Airway epithelial cell (primary cell): ENCODE measurements at places on chromosomes 11 and 22. TPM values are rescaled to one million over a fixed set of nuclear protein-coding genes. Genes with fewer than 3 reads are reported as not detected.

Gene FOLR1
- total RNA-seq: 0.63 TPM in 1 of 2 replicates, not detected in the other

Gene IGSF9B
- 0.92 and 1.1 TPM in 2 replicates for total RNA-seq

Gene SPA17
- 16.2 and 19.5 TPM in 2 replicates for total RNA-seq

Gene SLC22A6
- total RNA-seq: not detected in 2 replicates

Gene IL10RA
- not detected in 2 replicates for total RNA-seq

Gene LINC01488
- not detected in 2 replicates for total RNA-seq

Gene OR56A5
- not detected in 2 replicates for total RNA-seq

Gene CYP2D6
- total RNA-seq: 0.28 TPM in 1 of 2 replicates, not detected in the other

Gene LRRC4C
- total RNA-seq: not detected in 2 replicates

Gene TRIM6
- total RNA-seq: 4.7 and 5.5 TPM in 2 replicates

Gene OR5B21
- not detected in 2 replicates for total RNA-seq

Gene FAM89B
- total RNA-seq: 34.2 and 40.8 TPM in 2 replicates

Gene CEP126
- 1.1 and 1.4 TPM in 2 replicates for total RNA-seq

Gene SMIM35
- not detected in 2 replicates for total RNA-seq

Gene TRIM48
- total RNA-seq: not detected in 2 replicates

Gene ARHGAP20
- not detected in 2 replicates for total RNA-seq

Gene FBLN1
- total RNA-seq: 46.7 and 49.7 TPM in 2 replicates

Gene DCHS1
- total RNA-seq: 0.09 and 0.21 TPM in 2 replicates

Gene C11orf16
- not detected in 2 replicates for total RNA-seq

Gene IL17REL
- not detected in 2 replicates for total RNA-seq

Gene HBB
- total RNA-seq: not detected in 2 replicates

Gene PKDREJ
- under 0.01 TPM in 1 of 2 replicates, not detected in the other for total RNA-seq

Gene NXPE4
- total RNA-seq: not detected in 2 replicates

Gene CTSW
- not detected in 2 replicates for total RNA-seq

Gene PKNOX2
- 0.71 and 1.2 TPM in 2 replicates for total RNA-seq

Gene ROBO4
- total RNA-seq: 0.35 TPM in 1 of 2 replicates, not detected in the other

Gene DNAJB13
- 0.14 and 0.28 TPM in 2 replicates for total RNA-seq
